ENCODE measurements at places on chromosomes 7 and 10. TPM values are rescaled to one million over a fixed set of nuclear protein-coding genes. Genes with fewer than 3 reads are reported as not detected.

The MUC12 gene
- 0.58 TPM for total RNA-seq

The DRGX gene
- not detected for total RNA-seq

DNA sequence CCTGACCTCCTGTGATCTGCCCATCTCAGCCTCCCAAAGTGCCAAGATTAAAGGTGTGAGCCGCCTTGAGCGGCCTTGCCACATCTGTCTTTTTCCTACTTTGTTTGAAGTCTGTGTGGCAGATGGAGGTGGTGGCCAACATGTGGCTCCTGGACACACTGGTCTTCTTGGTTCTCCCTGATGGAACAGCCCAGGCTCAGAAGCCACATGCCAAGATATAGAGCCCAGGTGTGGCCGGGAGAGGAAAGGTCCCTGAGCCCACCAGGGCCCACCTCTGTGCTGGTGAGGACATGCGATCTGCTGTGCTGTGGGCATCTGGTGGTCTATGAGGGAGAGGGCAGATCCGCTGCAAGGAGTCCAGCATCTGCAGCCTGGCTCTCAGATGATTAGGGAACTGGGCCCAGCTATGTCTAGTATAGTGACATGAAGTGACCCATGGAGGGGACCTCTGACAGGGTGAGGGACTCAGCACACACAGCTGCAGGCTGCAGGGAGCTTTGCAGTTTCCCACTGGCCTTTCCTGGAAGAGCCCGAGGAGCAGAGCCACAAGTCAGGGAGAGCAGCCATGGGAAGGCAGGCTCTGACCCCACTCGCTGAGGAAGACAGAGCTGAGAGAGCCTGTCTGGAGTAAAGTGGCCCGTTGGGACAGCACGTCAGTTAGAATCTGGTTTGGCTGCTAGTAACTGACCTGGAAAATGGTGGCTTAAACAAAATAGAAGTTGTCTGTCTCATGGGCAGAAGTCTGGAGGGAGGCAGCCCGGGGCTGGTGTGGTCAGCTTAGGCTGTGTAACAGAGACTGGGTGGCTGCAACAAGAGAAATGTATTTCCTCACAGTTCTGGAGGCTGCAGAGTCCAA lies 25.9 kb downstream of the ADCY1 start:
- no peak for DNase-seq
- no peaks in the 10 kb centered on the region for H3K36me3 ChIP-seq
- H3K27me3 ChIP-seq = no peaks in the 10 kb centered on the region
- no peak overlapping the region for H3K27ac ChIP-seq

DNA sequence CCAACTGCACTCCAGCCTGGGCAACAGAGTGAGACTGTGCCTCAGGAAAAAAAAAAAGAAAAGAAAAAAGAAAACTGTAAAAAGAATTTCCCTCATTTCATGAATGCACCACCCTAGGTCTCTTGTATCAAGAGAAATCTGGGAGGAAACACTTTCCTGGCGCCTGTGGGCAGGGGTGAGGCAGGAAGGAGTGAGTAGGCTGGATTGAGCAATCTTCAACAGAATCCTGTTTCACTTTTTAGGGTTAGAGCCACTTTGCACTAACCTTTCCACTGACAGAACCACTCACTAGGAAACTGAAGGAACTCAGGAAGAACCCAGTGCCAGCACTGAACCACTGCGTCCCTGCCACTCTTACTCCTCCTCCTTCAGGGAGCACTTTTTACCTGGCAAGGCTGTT lies 282.1 kb downstream of the CCDC3 start:
- H3K4me3 ChIP-seq = no peak overlapping the region
- no peaks in the 10 kb centered on the region for H3K36me3 ChIP-seq
- H3K27me3 ChIP-seq = no peaks in the 10 kb centered on the region
- H3K27ac ChIP-seq = peak overlapping the region; percentile 34
- no peak for DNase-seq

- no peaks in the 10 kb centered on the region for H3K36me3 ChIP-seq
- peaks cover 10% of the 10 kb centered on the region for H3K4me1 ChIP-seq
- H3K27ac ChIP-seq = no peak overlapping the region
- no peak overlapping the region for H3K4me3 ChIP-seq
- H3K27me3 ChIP-seq = no peaks in the 10 kb centered on the region
Observed at GRCh38 chr10:78377356-78377755, 343.7 kb downstream of the RPS24 start.
